CD14-positive monocyte (primary cell): ENCODE measurements at places on chromosomes 11 and 22. TPM values are rescaled to one million over a fixed set of nuclear protein-coding genes. Genes with fewer than 3 reads are reported as not detected.
A peak's percentile ranks its signal among the peaks of the same experiment; 100 is the strongest.

The CABP4 gene
- polyA plus RNA-seq, result 1.5 and 1.7 TPM in 2 replicates

DNA sequence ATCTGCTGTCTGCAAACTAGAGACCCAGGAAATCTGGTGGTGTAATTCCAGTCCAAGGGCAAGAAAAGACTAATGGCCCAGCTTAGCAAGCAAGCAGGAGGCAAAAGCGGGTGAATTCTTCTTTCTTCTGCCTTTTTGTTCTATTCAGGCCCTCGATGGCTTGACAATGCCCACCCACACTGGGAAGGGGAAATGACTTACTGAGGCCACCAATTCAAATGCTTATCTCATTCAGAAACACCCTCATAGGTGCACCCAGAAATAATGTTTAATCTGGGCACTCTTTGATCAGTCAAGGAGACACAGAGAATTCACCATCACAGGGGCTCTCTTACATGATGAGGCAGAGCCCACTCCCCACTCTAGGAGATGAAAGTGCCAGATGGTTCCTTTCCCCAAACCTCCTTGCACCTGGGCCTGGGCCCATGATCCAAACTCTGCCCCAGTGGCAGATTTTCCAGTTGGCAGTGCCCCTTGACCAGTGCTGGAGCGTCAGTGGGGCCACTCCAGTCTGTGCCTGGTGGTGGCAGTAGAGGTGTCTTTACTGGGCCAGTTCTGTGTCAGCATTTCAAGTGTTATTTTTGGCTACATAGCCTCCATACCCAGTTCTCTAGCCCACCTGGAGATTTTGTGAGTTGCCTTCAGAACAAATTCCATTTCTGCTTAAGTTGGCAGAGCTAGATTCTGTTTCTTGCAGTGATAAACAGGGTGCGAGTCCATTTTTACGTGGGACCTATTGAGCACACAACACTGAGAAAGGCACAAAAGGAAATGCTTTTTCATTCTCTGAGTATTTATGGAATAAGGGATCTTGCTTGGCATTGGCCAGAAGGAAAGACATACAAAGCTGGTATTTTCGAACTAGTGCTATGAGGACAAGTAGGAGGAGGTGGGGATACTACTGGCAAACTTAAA is 7.5 kb downstream of the ELMOD1 start:
- DNase-seq, result no peak

DNA sequence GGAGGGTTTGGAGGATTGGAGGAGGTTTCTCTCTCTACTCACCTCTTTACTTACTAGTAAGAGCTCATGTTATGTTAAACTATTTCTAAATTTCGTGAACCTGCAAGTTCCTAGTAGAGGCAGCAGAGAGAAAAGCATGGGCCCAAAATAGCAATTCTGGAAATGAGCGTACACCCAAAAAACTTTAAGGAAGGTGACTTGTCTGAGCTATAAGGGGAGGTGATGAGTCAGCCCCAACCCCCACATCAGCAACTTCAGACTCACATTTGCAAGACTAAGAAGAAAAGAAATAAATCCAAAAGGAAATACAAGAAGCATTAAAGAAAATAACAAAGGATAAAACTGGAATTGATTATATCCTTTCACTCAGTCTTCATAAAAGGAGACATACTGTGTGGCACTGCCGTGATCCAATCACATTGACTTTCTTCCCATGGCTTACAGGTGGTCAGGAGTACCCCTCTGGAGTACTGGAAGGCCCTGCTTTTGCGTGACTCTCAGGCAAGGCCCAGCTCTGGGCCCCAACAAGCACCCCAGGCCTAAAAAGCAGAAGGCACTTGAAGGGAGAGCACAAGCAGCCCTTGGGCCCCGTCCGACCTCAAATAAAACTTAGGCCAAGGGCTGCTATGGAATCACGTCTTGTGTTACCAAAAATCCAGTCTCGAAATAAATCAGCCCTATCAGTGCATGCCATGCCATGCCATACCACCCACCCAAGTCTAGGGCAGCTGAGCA is 14.3 kb downstream of the PACSIN2 start:
- DNase-seq, result peak; percentile 41

- DNase-seq, result no peak
Measured at GRCh38 chr11:127506126-127506525, 505.6 kb upstream of the KIRREL3 start.

GRCh38 chr11:130636722-130637464 is 188.4 kb downstream of the ADAMTS15 start:
- no peak for DNase-seq

GRCh38 chr11:9651899-9652748 is 11.8 kb upstream of the SWAP70 start:
- DNase-seq, result no peak

DNA sequence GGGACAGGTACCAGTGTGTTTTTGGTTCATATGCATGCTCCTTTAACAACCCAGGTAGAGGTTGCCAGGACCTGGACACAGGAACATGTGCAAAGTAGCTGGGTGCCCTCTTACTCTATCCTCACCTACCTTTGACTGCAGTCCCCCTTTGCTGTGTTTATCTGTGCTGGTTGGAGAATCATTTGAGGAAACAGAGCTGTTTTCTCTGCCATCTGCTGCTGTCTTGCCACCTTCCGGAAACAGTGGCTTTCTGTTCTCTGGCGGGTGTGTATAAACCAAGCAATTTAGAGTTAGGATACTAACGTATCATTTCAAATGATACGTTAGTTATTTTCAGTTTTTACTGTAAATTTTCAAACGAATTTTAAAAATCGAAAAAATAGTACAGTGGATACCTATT is 171.9 kb upstream of the TTC12 start:
- no peak for DNase-seq

DNA sequence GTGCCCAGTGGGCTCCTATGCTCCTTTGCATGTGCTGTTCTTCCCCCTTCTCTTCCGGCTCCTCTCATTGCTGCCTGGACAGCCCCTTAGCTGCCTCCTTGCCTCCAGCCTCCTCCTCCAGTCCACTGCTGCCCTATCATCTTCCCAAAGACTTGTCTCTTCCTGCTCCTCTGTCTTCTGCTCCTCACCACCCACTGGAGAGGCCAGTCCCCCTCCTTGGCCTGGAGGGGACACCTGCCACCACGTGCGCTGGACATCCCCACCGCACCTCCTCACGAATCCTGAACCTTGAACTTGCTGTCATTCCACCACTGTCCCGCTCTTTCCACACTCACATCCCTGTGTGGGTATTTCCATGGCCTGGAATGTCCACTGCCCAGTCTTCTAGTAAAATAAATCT is 49.8 kb downstream of the MICAL2 start:
- DNase-seq, result no peak

DNA sequence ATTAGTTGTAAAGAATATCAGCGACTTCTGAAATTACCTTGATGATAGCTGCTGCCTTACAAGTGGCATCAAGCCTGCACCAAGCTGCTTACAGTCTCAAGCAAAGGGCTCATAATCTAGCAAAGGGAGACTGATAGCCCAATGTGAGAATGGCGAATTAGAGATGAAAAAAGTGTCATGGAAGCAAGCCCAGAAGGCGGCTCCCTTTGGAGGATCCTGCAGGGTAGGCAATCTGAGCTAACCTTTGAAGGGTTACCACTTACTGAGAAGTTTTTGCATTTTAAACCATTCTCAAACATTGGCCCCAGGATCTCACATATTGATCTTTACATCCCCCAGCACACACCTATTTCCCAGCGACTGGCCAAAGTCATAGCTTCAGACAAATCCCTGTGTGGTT is 18.5 kb downstream of the GAB2 start:
- DNase-seq, result no peak

- DNase-seq, result no peak
Measured at GRCh38 chr11:5486003-5486402, 2.5 kb upstream of the OR52D1 start.

DNA sequence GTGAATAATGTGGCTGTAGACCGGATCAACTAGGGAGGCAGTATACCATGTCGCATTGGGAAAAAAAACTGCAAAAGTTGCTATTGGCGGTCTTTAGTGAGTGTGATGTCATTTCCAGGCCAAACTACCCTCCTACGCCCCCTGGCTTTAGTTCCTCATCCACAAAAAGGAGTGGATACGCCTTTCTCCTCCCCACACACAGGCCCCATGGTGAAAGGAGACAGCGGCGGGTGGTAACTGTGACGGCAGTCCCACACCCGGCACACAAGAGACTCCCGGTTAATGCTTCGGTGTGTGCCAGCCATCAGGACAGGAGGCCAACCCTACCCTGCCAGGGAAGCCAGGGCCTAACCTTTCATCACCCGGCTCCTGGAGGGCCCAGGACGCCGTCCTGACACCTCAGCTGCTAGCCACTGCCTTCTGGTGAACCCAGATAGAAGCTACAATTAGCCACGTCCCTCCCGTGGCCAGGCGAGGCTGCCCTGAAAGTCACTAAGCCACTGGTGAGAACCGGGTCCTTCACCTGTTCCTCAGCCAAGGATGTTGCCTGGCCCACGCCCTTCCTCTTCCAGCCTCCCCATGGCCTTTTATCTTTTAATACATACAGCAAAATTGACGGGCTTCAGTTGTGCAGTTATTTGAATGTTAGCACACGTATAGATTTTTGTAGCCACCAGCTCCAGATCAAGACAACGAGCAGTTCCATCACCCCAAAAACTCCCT is 10.8 kb downstream of the TP53I11 start:
- DNase-seq, result peak; percentile 48

- no peak for DNase-seq
Measured at GRCh38 chr11:62721994-62722393, 5.3 kb downstream of the HNRNPUL2 start.

The FOXRED2 gene
- polyA plus RNA-seq, result 1.5 and 1.9 TPM in 2 replicates

DNA sequence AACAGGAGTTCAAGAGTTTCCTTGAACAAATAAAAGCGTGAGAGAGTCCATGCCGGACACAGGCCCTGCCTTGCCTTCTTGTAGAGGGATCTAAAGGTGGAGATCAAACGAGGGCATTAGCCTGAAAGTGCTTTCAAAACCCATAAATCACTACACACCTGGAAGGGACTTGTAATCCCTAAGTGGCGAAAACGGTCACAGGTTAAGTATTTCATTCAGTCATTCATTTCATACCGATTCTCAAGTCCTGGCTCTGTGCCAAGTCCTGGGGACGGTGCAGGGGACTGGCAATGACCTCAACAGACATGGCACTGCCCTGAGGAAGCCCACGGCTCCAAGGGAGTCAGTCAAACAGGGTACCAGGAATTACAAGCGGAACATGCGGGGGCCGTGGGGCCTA is 26.6 kb downstream of the ELFN2 start:
- DNase-seq, result no peak

GRCh38 chr11:21625982-21626381 is 566.9 kb upstream of the ANO5 start:
- DNase-seq, result peak; percentile 87

The UBQLN3 gene
- polyA plus RNA-seq, result not detected

The KRTAP5-11 gene
- not detected for polyA plus RNA-seq

The TSPAN4 gene
- 63.1 and 120 TPM in 2 replicates for polyA plus RNA-seq

- DNase-seq, result no peak
Measured at GRCh38 chr11:23653071-23653675, 792.9 kb upstream of the CCDC179 start.

DNA sequence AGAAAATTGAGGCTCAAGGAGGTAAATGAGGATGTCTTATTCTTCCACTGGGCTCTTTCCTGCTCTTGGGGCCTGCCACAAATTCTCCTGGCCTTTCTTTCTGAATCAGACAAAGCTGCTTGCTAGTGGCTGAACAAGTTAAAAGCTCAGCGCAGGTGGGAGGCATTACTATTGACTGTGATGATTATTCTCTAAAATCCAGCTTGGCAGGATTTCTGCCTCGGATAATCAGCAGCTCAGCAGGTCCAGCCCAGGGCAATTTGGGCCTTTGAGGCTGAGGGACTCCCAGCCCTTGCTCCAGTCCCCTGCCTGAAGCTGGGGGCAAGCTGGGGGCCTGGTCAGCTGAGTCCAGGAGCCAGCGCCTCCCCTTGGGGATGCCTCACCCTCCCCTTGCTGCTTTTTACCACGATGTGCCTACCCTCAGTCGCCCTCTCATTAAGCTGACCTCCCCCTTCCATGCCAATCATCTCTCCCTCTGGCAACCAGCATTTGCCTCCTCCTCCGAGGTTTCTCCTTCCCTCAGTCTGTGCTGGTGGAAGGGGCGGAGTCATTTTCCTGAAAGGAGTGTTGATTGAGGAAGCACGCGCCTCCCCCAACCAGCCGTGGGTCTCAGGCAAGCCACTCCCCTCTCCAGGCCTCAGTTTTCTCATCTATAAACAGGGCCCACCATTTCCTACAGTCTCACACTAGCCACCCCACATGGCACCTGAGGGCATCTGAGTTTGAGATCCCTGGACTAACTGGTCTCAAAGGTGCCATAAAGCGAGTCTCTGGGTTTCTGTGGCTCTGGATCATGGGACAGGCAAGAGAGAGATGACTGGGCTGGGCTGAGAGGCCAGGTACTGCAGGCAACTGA is 60.6 kb upstream of the PRDM11 start:
- no peak for DNase-seq

The ARHGAP20 gene
- polyA plus RNA-seq, result not detected
